Activated CD4-positive, alpha-beta T cell treated with anti-CD3 and anti-CD28 coated beads for 24 hours (primary cell): ENCODE measurements at places on chromosomes 6 and 20.

GRCh38 chr6:118644007-118644406, 7.4 kb downstream of the CEP85L start:
- no peak for DNase-seq

DNA sequence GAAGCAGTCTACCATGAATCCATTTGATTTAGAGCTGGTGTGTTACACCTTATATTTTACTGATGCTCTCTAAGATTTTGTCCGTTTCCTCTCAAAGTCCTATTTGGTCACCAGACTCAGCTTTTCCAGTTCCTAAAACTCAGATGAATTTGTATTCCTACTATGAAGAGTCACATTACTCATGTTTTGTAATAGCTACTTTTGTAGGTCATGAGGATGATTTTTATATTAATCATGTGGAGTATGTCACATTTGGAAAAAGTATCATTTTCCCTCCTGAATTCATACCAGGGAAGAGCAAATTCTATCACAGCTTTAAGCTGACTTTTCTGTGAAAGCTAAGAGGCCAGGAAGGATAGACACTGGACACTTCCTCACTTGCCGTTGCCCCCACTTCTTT, 140.6 kb upstream of the SCGN start:
- no peak for DNase-seq

GRCh38 chr6:112205427-112206109, 48.8 kb downstream of the LAMA4 start:
- DNase-seq = no peak

GRCh38 chr20:51183451-51183850, 160.5 kb upstream of the KCNG1 start:
- DNase-seq = no peak

DNA sequence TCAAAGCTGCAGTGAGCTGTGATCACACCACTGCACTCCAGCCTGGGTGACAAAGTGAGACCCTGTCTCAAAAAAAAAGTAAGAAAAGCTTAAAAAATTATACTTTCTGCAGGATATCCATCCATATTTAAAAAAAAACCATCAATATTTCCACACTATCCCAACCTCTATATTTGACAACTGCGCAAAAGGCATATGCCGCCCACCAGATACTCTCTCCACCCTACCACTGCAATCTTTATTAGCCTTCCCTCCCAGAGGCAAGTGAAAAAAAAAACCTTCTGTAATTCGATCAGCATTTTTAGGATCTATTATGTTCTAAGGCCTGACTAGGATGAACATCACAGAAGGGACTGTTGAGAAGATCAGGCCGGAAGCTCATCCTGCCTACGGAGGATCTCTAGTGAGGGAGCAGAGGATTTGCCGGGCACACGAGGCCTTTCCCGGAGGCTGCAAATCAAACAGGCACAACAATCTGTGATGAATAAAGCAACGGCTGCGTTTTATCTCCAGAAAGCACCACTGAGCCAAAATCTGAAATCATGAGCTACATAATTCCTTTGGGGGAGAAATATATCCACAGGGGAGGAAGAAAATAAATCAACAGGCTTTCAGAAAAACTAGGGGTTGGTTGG, 65.9 kb downstream of the GFOD1 start:
- DNase-seq = no peak

- DNase-seq = no peak
Observed at GRCh38 chr6:19322691-19323485, 514.3 kb upstream of the ID4 start.

DNA sequence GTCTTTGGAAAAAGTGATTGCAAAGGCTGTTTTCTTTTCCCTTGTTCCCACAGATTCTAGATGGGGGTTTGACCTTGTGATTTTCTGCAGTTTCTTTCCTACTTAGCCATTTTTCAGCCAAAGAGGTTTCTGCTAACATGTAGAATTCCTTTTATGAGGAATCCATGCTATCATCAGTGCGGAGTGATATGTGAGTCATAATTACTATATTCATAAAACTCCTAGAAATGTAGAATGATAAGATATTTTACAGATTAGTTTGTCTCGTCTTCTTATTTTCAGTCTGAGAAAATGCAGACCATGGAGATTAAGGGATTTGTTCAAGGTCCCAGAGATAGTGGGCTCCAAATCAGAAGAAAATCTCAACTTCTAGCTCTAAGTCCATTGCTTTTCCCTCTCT, 98.6 kb downstream of the KCNQ5 start:
- no peak for DNase-seq

- no peak for DNase-seq
Observed at GRCh38 chr6:44201638-44202303, 15.0 kb upstream of the MYMX start.

- no peak for DNase-seq
Observed at GRCh38 chr6:85111481-85112011, 338.3 kb upstream of the NT5E start.

DNA sequence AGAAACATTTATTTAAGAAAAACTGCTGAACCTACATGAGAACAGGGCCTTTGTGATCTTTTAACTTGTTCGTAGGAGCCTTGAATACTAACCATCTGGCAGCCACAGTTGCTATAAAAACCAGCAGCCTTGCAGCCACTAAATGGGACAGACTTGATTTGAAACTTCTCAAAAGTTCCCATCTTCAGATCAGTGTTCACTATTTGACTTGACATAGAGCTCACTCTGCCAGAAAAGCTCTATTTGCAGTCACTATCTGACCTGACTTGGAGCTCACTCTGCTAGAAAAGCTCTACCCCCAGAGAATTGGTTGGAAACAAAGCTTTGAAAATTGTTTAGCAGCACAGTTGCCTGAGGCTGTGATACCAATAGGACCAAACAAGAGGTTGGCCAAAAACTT, 119.3 kb upstream of the F13A1 start:
- no peak for DNase-seq

GRCh38 chr6:47064274-47064673, 22.1 kb upstream of the ADGRF1 start:
- DNase-seq = no peak

DNA sequence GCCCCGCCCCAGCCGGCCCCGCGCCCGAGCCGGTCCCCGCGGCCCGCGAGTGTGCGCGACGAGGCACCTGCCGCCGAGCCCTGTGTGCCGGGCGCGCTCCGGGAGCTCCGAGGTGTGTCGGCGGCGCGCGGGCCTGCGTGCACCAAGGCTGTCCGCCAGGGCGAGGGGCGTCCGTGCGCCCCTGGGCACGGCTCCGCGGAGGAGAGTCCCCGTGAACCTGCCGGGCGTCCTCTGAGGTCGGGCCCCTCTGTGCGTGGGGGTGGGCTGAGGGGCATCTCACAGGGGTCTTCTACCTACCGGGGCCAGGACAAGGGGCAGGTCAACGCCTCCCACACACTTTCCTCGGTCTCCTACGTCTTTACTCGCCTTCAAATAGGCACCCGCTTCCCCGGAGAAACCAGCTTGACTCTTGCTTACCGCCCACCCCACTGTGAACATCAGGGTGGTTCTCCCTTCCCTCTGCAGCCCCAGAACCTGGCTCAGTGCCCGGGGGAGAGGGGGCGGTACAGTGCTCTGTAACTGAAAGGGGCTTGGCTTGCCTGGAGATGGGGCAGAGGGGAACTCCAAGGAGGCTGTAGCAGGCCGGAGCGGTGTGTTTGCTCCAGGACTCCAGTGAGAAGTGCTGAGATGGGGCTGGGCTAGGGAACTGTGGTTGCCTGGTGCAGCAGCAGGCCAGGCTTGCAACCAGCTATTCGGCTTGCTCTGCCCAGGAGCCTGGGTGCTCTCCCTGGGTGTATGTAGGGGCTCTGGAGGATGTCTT, at the start of gene SAMD10:
SAMD10 (minus strand) TSS at position 86 of the 760 bp plus-strand sequence. CDS start 175 bp downstream, outside the sequence.
- peak; percentile 85 for DNase-seq

DNA sequence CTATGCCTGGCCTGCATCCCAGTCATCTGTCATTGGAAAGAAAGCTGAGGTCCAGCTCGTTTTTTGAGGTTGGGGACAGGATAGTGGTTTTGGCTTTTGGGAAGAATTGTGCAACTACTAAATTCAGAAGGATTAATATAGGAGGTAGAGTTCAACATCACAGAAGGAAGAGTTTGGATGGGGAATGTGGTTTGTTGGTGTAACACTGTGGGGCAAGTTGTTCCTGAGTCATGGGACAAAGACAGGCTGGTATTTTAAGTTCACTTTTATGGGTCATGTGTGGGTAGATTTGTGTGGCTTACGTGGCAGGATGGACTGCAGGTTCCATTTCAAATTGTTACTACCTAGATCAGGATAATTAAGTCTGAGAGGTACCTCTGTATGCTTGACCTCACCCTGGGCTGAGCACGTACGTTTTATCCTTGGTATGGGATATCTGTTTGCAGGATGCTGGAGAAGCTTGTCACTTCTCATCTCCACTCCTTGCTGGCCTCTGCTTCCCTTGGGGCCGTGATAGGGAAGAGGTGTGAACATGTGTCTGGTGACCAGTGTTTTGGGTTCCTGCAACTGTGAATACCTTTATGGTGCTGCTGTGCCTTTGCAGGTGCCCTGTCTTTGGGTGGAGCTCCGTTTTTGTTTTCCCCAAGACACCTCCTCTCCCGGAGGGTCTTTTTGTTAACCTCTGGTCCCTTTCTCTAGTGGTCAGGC, 177.6 kb downstream of the JARID2 start:
- no peak for DNase-seq

GRCh38 chr6:52517502-52518278, 59.2 kb downstream of the TRAM2 start:
- DNase-seq = peak; percentile 31

DNA sequence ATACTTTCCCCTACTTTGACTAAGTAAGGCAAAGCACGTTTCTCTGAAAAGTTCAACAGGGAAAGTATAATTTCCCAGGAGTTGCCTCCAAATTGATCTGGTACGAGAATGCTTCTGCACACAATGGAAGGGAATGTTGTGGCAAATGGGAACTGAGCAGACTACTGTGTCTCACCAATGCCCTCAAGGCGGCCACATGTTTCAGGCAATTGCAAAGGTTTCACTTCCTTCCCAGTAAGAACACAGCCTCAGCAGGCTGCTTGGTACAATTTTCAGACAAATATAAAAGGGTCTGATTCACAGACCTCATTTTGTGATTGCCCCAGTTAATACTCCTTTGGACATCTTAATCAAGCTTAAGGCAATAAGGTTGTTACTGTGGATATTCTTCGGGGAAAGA, 71.2 kb downstream of the KIAA0319 start:
- no peak for DNase-seq

DNA sequence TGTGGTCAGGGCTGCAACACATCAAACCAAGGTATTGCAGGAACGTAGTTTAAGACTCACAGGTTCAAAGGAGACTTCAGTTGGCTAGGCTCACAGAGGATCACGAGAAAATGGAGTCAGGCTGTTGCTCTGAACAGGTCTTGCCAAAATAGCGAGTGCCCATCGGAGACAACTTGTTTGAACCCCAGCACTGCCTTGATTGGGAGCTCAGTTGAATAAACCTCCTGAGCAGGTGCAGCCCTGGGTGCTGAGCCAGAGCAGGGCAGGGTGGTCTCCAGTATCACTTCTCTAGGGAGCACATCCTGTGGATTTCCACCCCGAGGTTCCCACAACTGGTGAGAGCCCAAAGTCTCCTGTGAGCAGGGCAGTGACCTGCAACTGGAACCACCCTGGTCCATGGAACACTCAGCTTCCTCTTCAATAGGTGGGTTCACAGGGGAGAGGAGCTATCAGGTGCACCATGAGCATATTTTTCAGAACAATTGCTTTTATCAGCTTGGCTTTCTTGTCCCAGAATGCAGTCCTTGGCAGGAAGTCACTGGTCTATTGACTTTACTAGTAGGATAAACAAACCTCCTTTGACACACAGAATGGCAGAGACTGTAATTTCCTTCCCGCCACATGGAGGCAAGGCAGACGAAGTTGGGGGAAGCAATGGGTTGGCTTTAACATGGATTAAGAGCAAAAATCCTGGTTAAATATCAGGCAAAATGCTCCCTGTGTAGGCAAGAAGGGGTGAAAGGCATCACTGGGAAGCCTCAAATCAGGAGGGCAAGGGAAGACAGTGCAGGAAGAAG, 267.7 kb upstream of the FOXQ1 start:
- no peak for DNase-seq
